ENCODE measurements at places on chromosomes 16 and 17. TPM values are rescaled to one million over a fixed set of nuclear protein-coding genes. Genes with fewer than 3 reads are reported as not detected.

DNA sequence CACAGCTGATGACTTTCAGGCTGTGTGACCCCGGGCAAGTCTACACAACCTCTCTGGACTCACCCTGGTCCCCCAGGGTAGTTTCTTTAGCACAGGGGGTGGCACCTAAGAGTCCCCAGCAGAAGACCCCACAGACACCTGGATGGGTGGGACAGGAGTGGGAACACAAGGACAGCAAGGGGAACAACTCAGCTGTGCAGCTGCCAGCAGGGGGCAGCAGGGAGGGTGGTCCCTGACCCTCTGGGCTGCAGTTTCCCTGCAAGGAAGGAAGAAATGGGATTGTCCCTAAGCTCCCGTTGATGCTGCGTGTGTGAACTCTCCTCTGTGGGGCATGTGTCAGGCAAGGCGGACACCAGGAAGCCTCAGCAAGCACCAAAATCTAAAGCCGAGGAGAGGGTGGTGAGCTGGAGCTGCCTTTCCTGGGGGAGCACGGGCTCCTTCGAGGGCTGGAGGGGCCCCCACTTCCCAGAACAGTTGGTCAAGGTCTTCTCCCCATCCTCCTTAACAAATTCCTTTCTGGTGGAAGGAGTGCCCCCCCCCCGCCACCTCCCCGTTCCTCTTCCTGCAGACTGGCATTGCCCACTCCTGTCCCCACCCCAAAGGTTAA lies 24.1 kb upstream of the CDH5 start:
- H3K4me1 ChIP-seq: no peaks in the 10 kb centered on the region
- no peaks in the 10 kb centered on the region for H3K36me3 ChIP-seq
- H3K27me3 ChIP-seq: peaks cover 10% of the 10 kb centered on the region
- no peak overlapping the region for H3K4me3 ChIP-seq
- no peak overlapping the region for H3K27ac ChIP-seq

The UMOD gene
- total RNA-seq: not detected

The OTOP2 gene
- not detected for total RNA-seq

DNA sequence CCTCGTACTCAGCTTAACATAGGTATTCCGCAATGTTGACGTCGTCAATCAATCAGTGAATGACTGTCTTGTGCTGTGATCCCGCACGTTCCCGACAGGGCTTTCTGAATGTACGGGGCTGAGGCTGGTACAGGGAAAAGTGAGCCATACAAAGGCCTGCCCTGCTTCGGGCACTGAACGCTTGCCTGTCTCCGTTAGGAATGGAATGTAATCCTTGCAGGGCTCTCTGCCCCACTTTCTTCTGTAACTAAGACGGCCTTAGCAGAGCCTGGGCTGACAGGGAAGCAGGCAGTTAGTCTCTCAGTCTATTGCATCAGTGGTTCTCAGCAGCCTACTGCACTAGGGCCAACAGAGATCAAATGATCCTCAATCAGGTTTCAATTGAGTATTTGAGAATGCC lies 16.2 kb upstream of the MYH3 start:
- no peak for DNase-seq
- H3K27ac ChIP-seq: no peak overlapping the region
- H3K4me1 ChIP-seq: no peaks in the 10 kb centered on the region
- H3K27me3 ChIP-seq: no peaks in the 10 kb centered on the region
- peaks cover 19% of the 10 kb centered on the region for H3K36me3 ChIP-seq

DNA sequence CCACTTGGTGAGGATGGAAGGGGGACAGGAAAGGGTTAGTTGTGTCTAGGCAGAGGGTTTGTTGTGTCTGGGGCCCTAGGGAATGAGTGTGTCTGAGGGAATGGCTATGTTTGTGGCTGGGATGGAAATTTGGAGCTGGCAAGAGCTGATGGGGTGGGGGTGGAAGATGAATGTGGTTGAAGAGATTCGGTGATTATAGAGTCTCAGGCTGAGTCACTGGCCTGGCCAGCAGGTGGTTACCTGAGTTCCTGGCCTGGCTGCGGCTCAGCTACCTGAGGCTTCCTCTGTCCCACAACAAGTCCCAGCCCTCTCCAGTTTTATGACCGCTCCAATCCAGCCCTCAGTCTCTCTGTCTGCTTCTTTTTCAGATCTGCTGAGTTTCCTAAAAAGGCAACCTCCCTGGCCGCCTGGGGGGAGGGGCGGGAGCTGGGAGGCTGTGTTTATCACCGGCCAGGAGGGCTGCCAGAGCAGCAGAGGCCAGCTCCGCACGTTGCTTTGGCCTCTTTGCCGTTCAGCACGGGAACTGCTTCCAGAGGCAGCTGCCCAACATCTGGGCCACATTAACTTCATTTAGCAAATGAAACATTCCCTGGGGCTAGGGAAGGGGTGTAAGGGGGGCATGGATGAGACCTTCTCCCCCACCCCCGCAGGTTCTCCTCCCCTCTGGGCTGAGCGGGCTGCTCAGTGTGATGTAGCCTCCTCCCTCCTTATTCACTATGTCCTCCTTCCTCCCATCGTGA lies 21.8 kb downstream of the ITGB3 start:
- H3K36me3 ChIP-seq: no peaks in the 10 kb centered on the region
- no peak overlapping the region for H3K4me3 ChIP-seq
- H3K27ac ChIP-seq: no peak overlapping the region
- no peak for DNase-seq

The OR4D1 gene
- 0.25 TPM for total RNA-seq

The P4HB gene
- 408 TPM for total RNA-seq

The PLD2 gene
- 6.2 TPM for total RNA-seq

- peaks cover 2% of the 10 kb centered on the region for H3K36me3 ChIP-seq
- no peak overlapping the region for H3K27ac ChIP-seq
- DNase-seq: no peak
- H3K4me3 ChIP-seq: no peak overlapping the region
- H3K4me1 ChIP-seq: peaks cover 26% of the 10 kb centered on the region
Measured at GRCh38 chr17:60080545-60080944, 1.8 kb upstream of the HEATR6 start.

GRCh38 chr17:72380737-72381136 lies 259.9 kb downstream of the SOX9 start:
- peaks cover 10% of the 10 kb centered on the region for H3K27me3 ChIP-seq
- H3K36me3 ChIP-seq: no peaks in the 10 kb centered on the region
- no peak overlapping the region for H3K27ac ChIP-seq
- no peak for DNase-seq

DNA sequence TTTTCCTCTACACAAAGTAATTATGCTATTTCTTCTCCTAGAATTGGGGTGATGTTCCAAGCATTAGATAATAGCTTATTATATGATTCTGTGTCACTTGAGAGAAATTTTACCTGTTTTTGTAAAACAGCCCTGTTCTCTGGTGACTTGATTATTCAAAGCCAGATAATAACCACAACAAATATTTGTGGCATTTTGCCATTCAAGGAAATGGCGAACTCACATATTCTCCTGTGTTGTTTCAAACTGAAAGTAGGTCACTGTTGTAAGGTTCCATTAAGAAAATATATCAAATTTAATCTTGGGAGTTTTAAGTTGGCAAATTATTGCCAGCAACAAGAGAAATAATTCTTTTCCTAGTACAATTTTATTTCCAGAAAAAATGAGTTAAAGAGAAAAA lies 124.8 kb downstream of the STXBP4 start:
- H3K4me3 ChIP-seq: no peak overlapping the region
- H3K36me3 ChIP-seq: peaks cover 4% of the 10 kb centered on the region
- peaks cover 12% of the 10 kb centered on the region for H3K4me1 ChIP-seq

- no peaks in the 10 kb centered on the region for H3K36me3 ChIP-seq
- H3K27me3 ChIP-seq: peaks cover 31% of the 10 kb centered on the region
- no peak overlapping the region for H3K4me3 ChIP-seq
- H3K4me1 ChIP-seq: peaks cover 7% of the 10 kb centered on the region
- no peak for DNase-seq
Measured at GRCh38 chr17:37781451-37781850, 36.6 kb upstream of the HNF1B start.

All from activated CD8-positive, alpha-beta T cell treated with anti-CD3 and anti-CD28 coated beads for 36 hours (primary cell).